ENCODE measurements at places on chromosomes 12 and 14.

DNA sequence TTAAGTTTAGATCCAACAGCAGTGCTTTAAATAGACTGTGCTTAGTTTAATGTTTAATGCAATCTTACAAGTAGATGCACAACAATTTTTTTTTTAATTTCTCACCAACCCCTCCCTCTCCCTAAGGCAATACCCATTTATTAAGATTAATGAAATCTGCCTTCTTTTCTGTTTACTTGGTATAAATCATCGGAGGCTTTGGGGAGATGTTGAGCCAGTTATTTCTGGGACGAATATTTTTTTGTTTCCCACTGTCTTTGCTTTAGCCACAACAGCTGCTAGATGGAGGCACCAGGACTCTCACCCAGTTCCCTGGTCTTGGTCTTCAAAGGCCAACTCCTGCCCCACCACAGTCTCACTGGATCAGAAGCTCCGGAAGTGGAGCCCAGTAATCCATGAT, 113.4 kb downstream of the PLXNC1 start:
- no peak for DNase-seq

DNA sequence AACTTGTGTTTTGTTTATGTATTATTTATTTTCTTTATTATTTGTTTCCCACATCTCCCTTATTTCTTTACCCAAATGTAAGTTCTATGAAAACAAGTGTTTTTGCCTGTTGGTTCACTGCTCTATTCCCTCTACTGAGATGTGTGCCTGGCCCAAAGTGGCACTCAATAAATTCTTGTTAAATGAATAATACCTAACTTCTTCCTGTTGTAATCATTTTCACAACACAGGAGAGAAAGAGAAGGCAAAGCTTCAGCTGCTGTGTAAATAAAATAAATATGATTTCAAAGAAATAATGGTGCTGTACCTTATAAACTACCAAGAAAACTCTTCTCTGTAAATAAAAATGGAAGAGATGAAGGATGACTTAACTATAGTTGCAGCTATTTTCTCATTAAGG, 116.2 kb downstream of the TRHDE start:
- DNase-seq: no peak

GRCh38 chr14:89534902-89535685, 118.1 kb upstream of the FOXN3 start:
- DNase-seq: no peak

GRCh38 chr14:48027115-48027514, 351.7 kb upstream of the MDGA2 start:
- DNase-seq: no peak

DNA sequence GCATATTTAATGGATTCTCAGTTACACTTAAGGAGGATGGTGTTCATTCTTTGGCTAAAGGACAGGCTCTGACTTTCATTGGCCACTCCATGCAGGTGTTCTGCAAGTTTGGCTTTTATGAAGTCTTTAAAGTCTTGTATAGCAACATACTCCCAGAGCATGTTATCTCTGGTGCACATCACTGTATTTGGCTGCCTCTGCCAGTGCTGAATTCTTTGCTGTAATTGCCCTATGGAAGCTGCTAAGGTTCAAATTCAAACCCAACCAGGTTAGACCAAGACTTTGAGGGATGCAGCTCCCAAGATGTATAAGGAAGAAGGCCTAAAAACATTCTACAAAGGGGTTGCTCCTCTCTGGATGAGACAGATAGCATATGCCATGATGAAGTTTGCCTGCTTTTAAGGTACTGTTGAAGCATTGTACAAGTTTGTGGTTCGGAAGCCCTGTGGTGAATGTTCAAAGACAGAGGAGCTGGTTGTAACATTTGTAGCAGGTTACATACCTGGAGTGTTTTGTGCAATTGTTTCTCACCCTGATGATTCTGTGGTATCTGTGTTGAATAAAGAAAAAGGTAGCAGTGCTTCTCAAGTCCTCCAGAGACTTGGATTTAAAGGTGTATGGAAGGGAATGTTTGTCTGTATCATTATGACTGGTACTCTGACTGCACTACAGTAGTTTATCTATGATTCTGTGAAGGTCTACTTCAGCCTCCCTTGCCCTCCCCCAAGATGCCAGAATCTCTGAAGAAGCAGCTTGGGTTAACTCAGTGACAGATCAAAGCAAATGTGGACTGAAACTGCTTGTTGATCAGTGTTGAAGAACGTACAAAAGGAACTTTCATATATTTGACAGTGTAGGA, 19.4 kb downstream of the TMEM116 start:
- no peak for DNase-seq

- no peak for DNase-seq
These were observed 23.0 kb downstream of the MVK start for GRCh38 chr12:109596418-109597244.

DNA sequence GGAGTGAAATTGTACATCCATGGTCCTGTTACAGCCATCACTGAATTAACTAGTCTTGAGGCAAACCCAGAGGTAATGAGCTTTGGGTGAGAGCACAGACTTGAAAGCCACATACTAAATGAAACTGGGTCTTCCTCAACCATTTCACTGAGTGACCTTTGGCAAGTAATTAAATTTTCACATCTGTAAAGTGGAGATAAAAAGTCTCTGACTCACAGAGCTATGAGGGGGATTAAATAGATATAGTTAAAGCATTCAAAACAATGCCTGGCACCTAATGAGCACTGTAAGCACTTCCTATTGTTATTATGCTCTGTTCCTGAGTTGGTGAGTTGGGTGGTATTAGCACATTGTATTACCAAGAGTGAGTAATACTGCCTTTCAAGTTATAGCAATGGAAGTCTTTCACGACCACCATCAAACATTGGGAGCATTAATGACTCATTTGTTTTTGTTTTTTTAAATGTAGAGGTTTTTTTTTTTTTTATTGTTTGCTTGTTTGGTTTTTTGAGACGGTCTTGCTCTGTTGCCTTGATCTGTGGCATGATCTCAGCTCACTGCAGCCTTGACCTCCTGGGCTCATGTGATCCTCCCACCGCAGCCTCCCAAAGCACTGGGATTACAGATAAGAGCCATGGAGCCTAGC, 12.5 kb upstream of the STRN3 start:
- DNase-seq: no peak

All from GF-D8 (cell line).